ENCODE measurements at places on chromosomes 1 and 21. TPM values are rescaled to one million over a fixed set of nuclear protein-coding genes. Genes with fewer than 3 reads are reported as not detected.

The CASP9 gene
- polyA plus RNA-seq, result 17.7 TPM

The RNF186 gene
- not detected for polyA plus RNA-seq

The SPRR4 gene
- polyA plus RNA-seq, result not detected

The AADACL3 gene
- polyA plus RNA-seq, result not detected

The GUCA2B gene
- polyA plus RNA-seq, result not detected

DNA sequence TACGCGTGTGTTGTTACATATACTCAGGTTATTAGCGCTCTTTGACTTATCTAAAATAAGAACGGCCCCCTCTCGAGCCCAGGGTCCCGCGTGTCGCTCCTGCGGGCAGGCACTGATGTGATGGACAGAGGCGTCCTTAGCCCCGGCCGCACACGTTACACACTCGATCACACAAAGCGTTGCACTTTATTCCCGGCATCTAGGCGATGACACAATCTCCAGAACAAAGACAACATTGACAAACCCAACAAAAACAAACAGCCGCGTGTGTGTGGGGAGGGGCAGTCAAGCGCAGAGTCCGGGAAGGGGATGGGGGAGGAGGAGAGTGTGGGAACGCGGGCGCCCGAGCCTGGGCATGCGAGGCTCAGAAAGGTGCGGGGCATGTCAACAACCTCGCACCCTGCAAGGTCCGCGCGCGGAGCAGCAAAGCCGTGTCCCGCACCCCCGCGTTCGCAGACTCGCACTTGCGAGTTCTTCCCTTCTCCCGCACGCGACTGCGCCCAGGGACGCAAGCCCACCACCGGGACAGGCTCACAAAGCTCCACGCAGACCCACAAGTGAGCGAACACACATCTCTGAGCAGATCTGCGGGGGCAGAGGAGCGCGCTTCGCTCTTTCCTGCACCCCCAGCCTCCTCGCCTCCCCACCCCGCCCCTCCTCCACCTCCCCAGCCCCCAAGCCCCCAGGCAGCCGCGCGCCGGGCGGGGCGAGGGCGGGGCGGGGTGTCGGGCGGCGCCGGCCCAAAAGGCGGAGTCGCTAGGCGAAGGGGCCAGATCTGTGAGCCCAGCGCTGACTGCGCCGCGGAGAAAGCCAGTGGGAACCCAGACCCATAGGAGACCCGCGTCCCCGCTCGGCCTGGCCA is at the start of gene EFNA1:
Gene EFNA1, plus strand, starts transcription at position 772 of the 862 bp plus-strand sequence. CDS start 102 bp downstream, outside the sequence.
- H3K4me1 ChIP-seq, result peaks cover 29% of the 10 kb centered on the region
- H3K27ac ChIP-seq, result peak within 1 kb of the TSS; percentile 38
- DNase-seq, result peak; percentile 46
- peak within 1 kb of the TSS; percentile 86 for H3K4me3 ChIP-seq

DNA sequence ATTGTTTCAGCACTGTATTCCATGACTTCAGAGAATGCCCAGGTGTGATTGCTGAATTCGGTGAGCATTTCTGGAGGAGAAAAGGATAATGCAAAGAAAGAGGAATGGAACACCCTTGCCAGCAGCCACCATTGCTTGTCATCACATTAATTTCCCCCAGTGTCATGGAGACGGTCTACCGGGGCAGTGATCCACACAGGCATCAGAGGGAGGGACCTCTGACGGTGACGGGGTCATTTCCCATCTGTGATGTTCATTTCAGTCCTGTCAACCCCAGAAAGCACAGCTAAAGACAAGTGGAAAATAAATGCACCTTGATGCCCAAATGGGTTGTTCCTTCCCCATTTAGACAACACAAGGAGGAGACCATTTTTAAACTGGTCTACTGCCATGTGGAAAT is 376.4 kb downstream of the PCP4 start:
- no peak for DNase-seq
- no peaks in the 10 kb centered on the region for H3K27me3 ChIP-seq
- no peak overlapping the region for H3K27ac ChIP-seq
- H3K4me3 ChIP-seq, result no peak overlapping the region
- H3K4me1 ChIP-seq, result no peaks in the 10 kb centered on the region

- DNase-seq, result no peak
- no peaks in the 10 kb centered on the region for H3K4me1 ChIP-seq
- H3K4me3 ChIP-seq, result no peak overlapping the region
- no peak overlapping the region for H3K27ac ChIP-seq
Measured at GRCh38 chr1:29948581-29948980, 712.3 kb downstream of the PTPRU start.

- peaks cover 11% of the 10 kb centered on the region for H3K27me3 ChIP-seq
- H3K27ac ChIP-seq, result no peak overlapping the region
- H3K4me3 ChIP-seq, result no peak overlapping the region
- no peaks in the 10 kb centered on the region for H3K36me3 ChIP-seq
Measured at GRCh38 chr1:50095716-50096115, 13.0 kb upstream of the ELAVL4 start.

- no peaks in the 10 kb centered on the region for H3K27me3 ChIP-seq
- peak within 1 kb of the TSS; percentile 99 for H3K4me3 ChIP-seq
- DNase-seq, result peak; percentile 84
- peaks cover 57% of the 10 kb centered on the region for H3K4me1 ChIP-seq
- H3K27ac ChIP-seq, result peak within 1 kb of the TSS; percentile 99
Measured at GRCh38 chr1:181033799-181034451, at the start of gene MR1. Gene MR1 (plus strand): TSS chr1:181033983. CDS start chr1:181034008, 25 bp downstream.

DNA sequence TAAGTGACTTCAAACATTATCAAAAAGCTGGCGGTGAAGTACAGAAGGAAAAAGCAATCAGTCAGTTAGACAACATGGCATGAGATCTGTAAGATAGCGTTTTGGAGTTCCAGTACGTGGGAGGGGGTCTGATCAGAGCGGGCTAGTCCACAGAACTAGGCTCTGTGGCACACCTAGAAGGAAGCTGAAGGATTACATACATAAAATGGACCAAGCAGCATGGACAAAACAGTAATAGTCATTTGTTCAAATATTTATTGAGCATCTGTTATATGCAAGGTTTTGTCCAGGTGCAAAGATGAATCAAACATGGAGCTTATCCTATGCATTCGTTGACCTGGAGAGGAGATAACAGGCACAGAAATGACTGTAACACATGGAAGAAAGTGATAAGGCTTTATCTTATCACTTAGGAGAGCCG is 22.9 kb upstream of the PLA2G2E start:
- no peaks in the 10 kb centered on the region for H3K36me3 ChIP-seq
- H3K27ac ChIP-seq, result no peak overlapping the region
- H3K4me3 ChIP-seq, result no peak overlapping the region
- DNase-seq, result no peak
- peaks cover 30% of the 10 kb centered on the region for H3K27me3 ChIP-seq
- H3K4me1 ChIP-seq, result no peaks in the 10 kb centered on the region

DNA sequence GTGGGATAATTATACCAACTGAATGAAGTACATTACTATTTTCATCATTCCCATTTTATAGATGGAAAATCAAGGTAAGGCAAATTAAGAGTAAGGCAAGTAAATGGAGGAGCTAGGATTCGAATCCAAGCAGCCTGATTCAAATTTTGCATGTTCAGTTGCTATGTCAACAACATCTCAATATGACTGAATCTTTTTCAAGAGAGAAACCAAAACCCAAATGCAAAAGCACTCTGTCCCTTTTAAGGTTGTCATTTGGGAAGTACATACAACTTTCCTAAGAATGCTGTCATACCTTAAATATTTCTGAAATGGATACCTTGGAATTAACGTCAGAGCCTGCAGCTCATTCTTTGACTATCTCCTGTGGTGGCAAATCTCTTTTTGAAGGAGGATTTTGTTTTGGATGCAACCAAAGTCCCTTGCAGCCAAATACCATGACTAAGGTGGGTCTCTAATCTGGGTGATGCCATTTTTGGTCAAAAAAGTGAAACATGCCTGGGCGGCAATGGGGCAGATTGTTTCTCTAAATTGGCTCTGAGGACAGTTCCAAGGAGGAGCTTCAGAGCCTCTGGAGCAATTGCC is 25.4 kb downstream of the ADAMTS1 start:
- H3K4me3 ChIP-seq, result no peak overlapping the region
- H3K27ac ChIP-seq, result no peak overlapping the region
- H3K36me3 ChIP-seq, result no peaks in the 10 kb centered on the region
- H3K27me3 ChIP-seq, result no peaks in the 10 kb centered on the region
- no peak for DNase-seq

DNA sequence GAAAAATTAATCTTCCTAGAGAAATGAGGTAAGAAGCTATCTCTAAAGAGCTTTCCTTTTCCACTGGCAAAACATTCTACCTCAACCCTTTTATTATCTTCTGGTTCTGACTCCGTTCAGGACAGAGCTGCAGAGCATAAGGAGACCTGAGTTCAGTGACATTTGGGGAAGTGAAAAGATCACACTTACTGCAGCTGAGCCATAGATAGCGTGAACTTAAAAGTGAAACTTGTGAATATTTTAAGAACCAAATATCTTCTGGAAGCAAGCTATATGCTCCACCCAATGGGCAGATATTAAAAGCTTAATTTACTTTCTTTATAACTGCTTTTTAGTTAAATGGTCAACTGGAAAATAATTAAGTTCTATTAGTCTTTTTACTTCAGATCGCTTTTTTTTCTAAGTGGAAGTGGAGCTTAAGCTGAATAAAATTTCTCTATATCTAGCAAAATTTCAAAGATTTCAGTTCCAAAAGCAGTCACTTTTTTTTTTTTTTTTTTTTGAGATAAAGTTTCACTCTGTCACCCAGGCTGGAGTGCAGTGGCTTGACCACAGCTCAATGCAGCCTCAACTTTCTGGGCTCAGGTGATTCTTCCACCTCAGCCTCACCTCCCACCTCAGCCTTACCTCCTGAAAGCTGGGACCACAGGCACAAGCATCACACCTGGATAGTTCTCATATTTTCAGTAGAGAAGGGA is 11.9 kb downstream of the PTPN22 start:
- DNase-seq, result peak; percentile 67
- peak overlapping the region; percentile 81 for H3K27ac ChIP-seq
- no peaks in the 10 kb centered on the region for H3K36me3 ChIP-seq
- no peaks in the 10 kb centered on the region for H3K27me3 ChIP-seq
- peaks cover 47% of the 10 kb centered on the region for H3K4me1 ChIP-seq
- H3K4me3 ChIP-seq, result peak overlapping the region; percentile 84

GRCh38 chr1:1354271-1355247 is 3.8 kb downstream of the MXRA8 start:
- peaks cover 36% of the 10 kb centered on the region for H3K4me1 ChIP-seq
- peaks cover 53% of the 10 kb centered on the region for H3K27me3 ChIP-seq
- DNase-seq, result no peak
- H3K36me3 ChIP-seq, result no peaks in the 10 kb centered on the region
- H3K4me3 ChIP-seq, result peak overlapping the region; percentile 5
- no peak overlapping the region for H3K27ac ChIP-seq

GRCh38 chr1:180181048-180181447 is 26.4 kb downstream of the QSOX1 start:
- DNase-seq, result no peak
- H3K27ac ChIP-seq, result no peak overlapping the region
- no peaks in the 10 kb centered on the region for H3K27me3 ChIP-seq

GRCh38 chr1:71039661-71040262 is 7.9 kb downstream of the PTGER3 start:
- H3K27me3 ChIP-seq, result peaks cover 40% of the 10 kb centered on the region
- DNase-seq, result no peak
- no peaks in the 10 kb centered on the region for H3K36me3 ChIP-seq

DNA sequence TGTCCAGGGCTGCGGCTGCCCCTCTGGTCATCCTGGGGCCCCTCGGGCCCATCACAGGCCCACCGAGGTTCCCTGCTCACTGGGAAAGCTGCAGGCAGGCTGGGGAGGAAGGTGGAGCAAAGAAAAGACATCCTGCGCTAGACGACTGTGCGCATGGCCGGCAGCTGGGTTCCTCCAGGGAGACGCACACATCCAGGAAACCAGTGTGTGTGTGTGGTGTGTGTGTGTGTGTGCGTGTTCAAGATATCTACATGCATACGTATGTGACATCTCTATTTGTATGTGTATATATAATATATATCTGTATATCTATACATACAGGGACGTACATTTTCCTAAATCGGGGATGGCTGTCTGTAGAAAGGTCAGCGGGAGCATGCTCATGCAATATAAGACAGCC is 63.7 kb downstream of the ACOT7 start:
- H3K4me3 ChIP-seq, result no peak overlapping the region
- H3K27ac ChIP-seq, result no peak overlapping the region
- H3K27me3 ChIP-seq, result no peaks in the 10 kb centered on the region
- no peaks in the 10 kb centered on the region for H3K4me1 ChIP-seq
- H3K36me3 ChIP-seq, result no peaks in the 10 kb centered on the region

DNA sequence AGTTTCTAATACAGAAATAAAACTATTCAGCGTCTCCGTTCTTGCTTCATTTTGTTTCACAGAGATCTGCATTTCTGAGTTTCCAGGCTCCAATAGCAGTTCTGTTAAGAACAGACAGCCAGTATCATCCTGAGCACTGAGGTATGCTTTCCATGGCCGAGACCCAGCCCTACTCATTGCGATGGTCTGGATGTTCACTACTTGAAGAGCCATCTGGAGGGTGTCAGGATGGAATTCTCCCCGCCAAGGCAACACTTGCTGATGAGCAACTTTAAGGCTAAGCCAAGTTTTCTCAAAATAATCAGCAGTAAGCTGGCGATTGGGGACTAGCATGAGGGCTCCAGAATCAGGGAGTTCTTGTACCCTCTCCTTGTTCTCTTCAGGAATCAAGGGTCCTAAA is 7.7 kb upstream of the BCL2L15 start:
- no peak for DNase-seq
- H3K36me3 ChIP-seq, result peaks cover 11% of the 10 kb centered on the region
- no peak overlapping the region for H3K4me3 ChIP-seq
- no peak overlapping the region for H3K27ac ChIP-seq
- peaks cover 10% of the 10 kb centered on the region for H3K4me1 ChIP-seq

GRCh38 chr1:97190326-97190725 is 468.7 kb downstream of the PTBP2 start:
- no peaks in the 10 kb centered on the region for H3K27me3 ChIP-seq
- H3K4me3 ChIP-seq, result no peak overlapping the region
- peaks cover 4% of the 10 kb centered on the region for H3K4me1 ChIP-seq
- H3K27ac ChIP-seq, result no peak overlapping the region
- H3K36me3 ChIP-seq, result no peaks in the 10 kb centered on the region

- no peak overlapping the region for H3K4me3 ChIP-seq
- peaks cover 8% of the 10 kb centered on the region for H3K36me3 ChIP-seq
Measured at GRCh38 chr1:15945832-15946448, 30.0 kb downstream of the ZBTB17 start.

GRCh38 chr1:58780836-58781452 is 2.9 kb downstream of the JUN start:
- peak overlapping the region; percentile 99 for H3K4me3 ChIP-seq
- peaks cover 12% of the 10 kb centered on the region for H3K4me1 ChIP-seq
- DNase-seq, result peak; percentile 26
- H3K27me3 ChIP-seq, result peaks cover 4% of the 10 kb centered on the region

DNA sequence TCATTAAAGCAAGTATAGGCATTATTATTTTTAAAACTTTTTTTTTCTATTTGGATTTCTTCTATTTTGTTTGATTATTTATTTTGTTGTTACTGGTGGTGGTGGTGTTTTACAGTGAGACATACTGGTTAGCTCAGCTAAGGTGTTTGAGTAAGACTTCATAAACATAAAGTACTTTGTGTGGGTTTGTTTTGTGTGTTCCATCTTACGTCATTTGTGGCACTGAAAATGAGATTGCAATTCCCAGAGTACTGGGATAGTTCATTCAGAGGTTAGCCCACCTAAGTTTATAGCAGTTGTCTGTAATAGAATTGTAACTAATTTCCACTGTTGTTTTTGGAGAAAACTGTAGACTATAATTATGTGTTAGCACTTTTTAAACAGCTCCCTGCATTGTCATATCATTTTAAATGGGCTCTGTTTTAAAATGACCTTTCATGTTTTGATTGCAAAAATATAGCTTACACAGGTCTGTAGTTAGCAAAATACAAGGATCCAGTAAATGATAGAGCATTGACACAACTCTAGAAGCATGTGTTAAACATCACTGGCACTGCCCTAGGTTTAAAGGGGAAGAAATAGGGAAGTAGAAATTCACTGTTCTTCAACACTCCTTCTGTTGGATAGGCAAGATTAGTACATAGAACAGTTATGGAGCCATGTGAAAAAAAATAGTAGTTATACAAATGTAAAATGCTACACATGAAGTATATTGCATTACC is 171.7 kb downstream of the NFIA start:
- H3K36me3 ChIP-seq, result no peaks in the 10 kb centered on the region
- H3K4me3 ChIP-seq, result no peak overlapping the region
- peaks cover 15% of the 10 kb centered on the region for H3K4me1 ChIP-seq
- no peak overlapping the region for H3K27ac ChIP-seq
- H3K27me3 ChIP-seq, result no peaks in the 10 kb centered on the region

Data from naive B cell (primary cell).